ENCODE measurements at places on chromosomes 12 and 14.

- DNase-seq = no peak
Measured at GRCh38 chr12:130308393-130308792, 29.3 kb upstream of the PIWIL1 start.

DNA sequence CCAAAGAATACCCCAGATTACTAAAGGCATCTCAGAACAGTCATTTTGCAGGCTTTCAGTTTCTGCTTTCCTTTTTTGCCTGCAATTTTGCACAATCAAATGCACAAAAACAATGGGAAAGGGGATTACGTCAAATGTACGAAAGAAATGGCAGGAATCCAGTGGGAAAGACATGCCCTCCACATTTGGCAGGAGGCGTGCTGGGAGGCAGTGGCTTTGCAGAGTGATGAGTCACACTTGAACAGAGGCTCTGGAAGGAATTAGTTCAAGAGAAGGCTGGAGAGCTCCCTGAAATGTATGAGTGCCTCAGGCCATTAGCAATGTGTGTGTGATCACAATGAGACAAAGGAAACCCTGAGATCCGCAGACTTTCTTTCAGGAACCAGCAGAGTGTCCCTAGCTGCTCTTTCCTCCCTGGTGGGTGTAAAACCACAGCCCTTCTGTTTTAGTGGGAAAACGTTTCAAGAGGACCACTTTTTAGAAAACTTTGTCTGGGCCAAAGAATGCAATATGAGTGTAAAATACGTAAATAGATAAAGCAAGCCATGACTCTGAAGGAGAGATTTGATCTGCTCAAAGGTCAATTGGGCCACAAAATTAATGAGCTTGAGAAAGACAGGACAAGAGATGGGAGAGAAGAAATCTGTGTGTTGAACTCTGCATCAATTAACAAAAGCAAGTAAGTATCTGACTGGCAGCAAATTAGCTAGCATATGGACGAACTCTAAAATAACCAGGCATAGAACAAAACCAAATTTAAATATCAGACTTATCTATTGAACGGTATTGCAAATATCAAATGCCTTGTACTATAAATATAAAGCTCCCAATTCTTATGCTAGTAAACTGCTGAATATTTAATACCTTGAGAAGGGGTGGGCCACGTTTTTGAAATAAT, 155.4 kb upstream of the PDE3A start:
- no peak for DNase-seq

- DNase-seq = no peak
Measured at GRCh38 chr14:99808154-99808505, 14.9 kb downstream of the EML1 start.

DNA sequence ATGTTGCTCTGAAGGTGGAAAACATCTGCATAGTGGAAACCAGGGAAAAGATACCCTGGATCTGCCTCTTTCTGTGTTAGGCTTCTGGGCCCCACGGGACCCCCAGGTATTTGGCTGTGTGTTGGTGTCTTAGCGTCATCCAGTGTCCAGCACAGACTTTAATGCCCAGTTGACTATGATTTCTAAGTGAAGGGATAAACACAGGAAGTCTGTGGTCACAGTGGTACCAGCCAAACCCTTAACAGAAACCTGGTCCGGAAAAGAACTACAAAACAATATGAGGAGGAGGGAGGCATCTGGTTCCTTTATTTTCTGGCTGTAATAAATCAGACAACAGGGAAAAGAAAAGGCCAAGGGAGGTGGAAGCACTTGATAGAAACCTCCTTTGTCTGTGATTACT, 56.4 kb downstream of the CMKLR1 start:
- DNase-seq = no peak

- no peak for DNase-seq
Measured at GRCh38 chr12:132125736-132126135, 18.4 kb downstream of the DDX51 start.

GRCh38 chr12:28456934-28457710, 266.9 kb downstream of the CCDC91 start:
- DNase-seq = no peak

DNA sequence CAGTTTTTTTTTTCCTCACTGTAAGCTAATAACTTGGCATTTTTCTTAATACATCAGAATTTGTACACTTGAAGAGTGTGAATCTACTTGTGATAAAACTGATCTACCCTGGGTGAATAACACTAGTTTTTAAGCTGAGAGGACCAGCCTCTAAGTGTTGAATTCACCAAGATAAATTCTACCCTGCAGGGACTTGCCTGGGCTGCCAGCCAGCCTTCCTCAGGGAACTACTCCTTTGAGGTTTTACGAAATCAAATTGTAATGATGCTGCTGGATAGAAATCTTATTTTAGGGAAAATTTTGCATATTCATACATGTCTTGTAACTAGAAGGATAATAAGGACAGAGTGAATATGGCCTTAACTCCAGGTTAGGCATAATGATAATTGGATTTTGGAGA, 1.9 kb downstream of the MED21 start:
- no peak for DNase-seq

DNA sequence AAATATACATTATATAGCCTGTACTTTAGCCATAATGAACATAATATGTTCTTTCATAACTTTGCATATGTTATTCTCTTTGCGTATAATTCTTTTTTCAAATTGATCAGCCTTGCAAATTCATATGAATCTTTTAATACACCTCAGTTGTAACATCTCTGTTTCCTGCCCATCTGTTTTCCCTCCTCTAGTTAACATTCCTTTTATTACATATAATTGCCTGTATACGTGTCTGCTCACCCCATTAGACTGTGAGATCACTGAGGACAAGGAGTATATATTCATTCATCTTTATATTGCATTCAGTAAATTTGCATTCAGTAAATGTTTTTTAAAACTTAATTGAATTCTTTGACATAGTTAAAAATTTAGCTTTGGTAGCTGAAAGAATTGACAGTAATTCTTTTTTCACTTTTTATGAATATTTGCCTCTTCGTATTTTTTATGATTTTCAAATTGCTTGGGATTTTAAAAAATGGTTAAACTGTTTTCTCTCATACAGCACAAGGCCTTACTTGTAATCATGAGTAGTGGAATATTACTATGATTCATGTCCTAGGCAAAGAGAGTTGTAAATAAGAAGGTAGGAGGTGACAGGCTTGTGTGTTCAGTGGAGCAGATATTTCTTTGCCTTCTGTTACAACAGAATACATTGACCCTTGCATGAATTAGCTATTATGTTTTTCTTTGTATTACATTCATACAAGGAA, 32.8 kb upstream of the KLHL42 start:
- DNase-seq = no peak

- DNase-seq = no peak
Measured at GRCh38 chr12:71552728-71553501, 110.7 kb downstream of the ZFC3H1 start.

GRCh38 chr12:120642826-120643225, 2.4 kb downstream of the CABP1 start:
- no peak for DNase-seq

- no peak for DNase-seq
Measured at GRCh38 chr12:12947902-12948301, 4.1 kb downstream of the GPRC5D start.

DNA sequence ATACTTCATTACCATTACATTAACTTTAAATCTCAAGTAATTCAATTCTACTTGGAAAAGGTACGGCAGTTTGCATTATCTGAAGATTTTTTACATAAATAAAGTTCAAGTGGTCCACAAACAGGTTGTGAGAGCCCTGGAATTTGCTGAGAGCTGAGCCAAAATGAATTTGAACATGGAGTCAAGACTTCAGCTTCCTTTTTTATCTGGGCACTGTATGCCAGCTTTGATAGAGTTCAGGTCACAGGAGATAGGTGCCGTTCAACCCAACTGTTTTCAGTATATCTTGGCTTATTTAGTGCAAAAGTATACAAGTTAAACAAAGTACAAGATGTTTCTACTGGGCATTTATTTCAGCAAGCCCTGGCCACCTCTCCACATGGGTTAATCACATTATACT, 28.8 kb downstream of the HNRNPC start:
- DNase-seq = no peak

DNA sequence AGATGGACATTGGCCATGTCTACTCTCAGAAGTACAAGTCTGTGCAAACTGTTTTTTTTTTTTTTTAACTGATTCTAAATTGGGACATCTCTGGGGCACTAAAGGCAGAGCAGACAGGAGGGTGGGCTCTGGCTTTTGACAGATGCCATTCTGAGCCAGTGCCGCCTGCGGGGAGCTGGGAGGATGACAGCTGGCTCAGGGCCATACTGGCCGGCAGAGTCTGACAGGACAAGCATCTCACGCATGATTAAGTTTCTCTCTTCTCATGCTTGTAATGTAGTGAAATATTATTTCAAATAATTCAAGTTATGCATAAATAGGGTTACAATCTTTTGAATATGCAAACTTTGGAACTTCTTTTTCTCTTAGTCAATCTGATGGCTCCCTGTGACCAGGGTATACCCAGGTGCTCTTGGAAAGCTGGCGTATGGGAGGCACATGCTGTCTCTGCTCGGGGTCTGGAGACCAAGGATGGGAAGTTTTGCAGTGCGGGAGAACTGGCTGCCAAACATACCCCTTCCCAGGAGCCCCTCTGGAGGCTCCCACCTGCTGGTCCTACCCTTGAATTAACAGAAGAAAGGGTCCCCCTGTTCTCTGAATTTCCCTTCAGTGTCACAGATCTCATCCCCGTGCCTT, 7.6 kb downstream of the CDCA4 start:
- DNase-seq = peak; percentile 21

DNA sequence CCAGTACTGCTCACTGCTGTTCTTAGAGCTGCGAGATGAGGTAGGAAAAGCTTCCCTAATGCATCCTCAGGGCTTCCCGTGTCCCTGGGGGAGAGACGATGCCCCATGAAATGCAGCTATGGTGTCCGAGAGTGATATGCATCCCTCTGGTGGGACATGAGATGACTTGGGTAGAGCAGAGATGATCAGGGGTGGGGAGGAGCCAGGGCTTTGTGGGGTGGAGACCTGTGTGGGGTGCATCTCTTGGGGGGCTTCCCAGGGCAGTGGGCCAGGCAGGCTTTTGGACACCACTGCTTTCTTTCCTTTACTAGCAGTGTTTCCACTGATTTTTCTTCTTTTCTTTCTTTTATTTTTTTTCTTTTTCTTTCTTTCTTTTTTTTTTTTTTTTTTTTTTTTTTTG, 147.3 kb downstream of the ADGRD1 start:
- DNase-seq = no peak

DNA sequence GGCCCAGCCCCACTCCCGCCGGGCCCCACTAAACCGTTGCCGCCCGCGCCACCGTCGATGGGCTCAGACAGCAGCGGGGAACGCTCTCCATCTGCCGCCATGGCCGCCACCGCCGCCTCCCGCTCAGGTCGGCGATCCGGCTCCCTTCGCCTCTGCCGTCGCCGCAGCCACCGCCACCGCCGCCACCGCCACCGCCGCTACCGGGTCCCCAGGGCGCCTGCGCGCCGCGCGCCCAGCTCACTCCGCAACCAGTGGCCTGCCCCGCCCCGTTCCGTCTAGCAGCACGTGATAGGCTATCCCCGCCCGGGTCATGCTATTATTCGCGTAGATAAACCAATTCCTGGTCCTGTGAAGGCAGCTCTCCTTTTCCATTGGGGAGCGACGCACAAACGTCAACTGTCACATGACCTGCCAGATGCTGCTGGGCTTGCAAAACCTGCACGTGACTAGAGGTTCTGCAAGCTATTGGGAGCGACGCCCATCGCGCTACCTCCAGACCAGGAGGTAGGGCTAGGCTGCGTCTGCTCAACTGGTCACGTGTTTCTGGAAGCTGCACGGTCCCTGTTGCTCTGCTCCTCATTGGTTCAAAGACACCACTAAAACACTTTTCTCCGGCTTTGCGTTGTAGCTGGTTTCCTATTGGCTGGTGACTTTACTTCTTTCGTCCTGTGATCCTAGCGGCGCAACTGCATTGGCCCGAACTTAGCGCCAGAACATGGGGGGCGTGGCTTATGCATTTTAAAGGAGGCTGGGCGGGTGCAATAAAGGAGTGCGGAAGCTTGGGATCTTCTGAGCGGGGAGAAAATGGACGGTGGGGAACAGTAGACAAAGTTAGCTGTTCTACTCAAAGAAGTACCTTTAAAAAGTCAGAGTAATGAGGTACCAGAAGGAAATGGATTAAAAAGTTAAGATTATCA, at the start of gene PIP4P1:
PIP4P1 (minus strand) TSS at position 210 of the 917 bp plus-strand sequence; CDS start at position 101, 109 bp downstream.
- peak; percentile 93 for DNase-seq

DNA sequence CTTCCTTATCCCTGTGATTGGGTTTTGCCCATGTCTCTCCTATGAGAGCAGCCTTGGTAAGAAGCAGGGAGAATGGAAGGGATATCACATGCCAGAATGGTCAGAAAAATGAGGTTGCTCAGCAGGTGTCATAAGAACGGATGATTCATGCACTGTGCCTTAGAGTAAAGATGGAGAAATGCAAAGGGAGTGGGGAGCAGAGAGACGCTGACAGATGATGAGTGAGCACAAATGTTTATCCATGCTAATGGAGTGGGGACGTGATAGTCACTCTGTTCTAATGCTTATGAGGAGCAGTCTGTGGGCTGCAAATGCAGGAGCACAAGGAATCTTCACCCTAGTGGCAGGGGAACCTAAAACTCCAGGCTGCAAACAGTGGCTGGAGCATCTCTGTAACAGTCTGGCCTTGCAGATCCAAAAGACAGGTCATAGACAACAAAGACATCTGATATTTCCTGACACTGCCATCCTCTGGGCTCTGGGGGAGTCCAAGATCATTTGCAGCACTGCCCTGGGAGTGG, 243.2 kb downstream of the CACNA1C start:
- DNase-seq = no peak

GRCh38 chr12:24595652-24596235, 353.2 kb downstream of the BCAT1 start:
- peak; percentile 17 for DNase-seq

DNA sequence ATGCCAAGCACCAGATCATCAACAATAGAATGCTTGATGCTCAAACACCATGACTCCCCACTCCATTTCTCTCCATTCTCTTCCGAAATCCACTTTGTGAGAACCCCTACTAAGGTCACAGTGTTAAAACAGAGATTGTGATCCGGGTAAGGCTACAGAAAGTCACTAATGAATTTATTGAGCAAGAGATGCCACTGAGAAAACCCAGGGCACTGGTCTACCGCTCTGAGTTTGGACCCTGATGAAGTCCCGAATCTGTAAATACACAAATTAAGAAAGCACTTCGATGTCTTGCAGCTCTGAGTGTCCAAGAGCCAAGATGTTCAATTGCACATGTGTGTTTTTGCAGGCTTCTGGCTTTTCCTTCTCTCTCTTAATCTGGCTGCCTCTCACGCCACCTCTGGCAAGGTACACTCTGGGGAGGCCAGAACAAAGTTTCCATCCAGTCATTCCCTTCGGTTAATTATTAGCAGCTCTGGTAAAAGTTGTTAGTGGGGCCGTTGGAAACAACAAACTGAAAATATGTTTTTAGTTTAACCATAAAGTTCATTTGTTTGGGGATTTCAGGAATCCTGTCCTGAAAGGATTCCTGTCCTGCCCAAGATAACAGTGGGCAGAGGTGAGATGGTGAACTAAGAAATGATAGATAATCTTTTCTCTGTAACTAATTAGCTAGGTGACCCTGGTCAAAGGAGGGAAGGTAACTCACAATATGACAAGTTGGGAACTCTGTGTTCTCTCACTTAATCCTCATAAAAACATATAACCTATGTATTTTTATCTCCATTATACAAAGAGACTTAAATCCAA, 75.4 kb downstream of the BTG1 start:
- no peak for DNase-seq

Data from germinal center (tissue), 1 donor.